ENCODE measurements at places on chromosomes 5 and 9.

- no peak for DNase-seq
Observed at GRCh38 chr9:134460896-134461295, 134.6 kb downstream of the RXRA start.

GRCh38 chr5:57887851-57888621 lies 405.4 kb upstream of the ACTBL2 start:
- no peak for DNase-seq

DNA sequence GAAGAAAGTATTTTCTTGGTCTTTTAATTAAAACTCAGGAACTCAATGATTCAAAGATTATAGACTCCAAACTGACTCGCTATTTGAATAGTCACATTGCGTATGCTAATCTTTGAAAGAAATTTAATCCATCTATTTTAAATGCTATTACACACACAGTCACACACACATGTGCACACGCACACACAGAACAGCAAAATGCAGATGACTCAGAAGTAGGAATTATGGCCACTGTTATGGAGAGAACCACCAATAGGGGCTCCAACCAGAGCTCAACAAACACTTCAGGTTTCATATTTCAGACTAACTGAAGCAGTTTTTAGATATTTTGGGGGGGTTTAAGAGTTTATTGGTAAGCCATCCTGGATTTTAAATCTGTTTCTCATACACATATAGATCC lies 1917.9 kb downstream of the EFNA5 start:
- DNase-seq = no peak

- no peak for DNase-seq
Observed at GRCh38 chr9:126287166-126287866, 39.3 kb upstream of the MVB12B start.

DNA sequence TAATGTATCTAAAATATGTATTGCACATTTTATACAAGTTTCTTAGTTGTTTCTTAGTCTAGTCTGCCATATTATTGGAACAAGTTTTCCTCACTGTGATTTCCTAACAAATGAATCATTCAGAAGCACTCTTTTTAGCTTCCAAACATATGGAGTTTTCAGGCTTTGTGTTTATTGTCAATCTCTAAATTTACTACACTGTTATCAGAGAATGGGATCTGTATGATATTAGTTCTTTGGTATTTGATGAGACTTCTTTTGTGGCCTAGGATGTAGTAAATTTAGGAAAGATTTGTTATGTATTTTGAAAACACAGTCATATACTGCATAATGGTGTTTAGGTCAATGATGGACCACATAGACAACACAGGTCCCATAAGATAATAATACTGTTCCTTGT lies 25.7 kb downstream of the SREK1IP1 start:
- no peak for DNase-seq
